ENCODE measurements at places on chromosomes 3 and 15. TPM values are rescaled to one million over a fixed set of nuclear protein-coding genes. Genes with fewer than 3 reads are reported as not detected.

ZNF80 gene
- total RNA-seq, result not detected

CHRM5 gene
- not detected for total RNA-seq

CLDN18 gene
- total RNA-seq, result not detected

GOLGA6L7 gene
- total RNA-seq, result not detected
